ENCODE measurements at places on chromosomes 11 and 22.

DNA sequence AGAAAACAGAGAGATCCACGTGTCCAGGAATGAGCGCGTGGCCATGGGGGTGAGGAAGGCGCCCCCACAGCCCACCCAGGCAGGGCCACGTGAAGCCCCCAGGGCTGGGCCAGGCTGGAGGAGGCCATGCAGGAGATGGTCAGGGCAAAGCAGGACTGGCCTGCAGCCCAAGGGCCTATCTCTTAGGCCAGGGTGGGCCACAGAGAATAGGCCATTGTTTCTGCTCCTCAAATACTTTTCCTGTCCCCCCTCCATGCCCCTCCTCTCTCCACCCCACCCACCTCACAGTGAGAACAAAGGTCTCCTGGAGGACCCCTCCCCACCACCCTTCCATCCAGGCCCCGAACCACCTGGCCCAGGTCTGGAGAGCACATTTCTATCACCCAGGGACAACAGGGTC is 8.3 kb upstream of the CDC42EP1 start:
- DNase-seq, result no peak

DNA sequence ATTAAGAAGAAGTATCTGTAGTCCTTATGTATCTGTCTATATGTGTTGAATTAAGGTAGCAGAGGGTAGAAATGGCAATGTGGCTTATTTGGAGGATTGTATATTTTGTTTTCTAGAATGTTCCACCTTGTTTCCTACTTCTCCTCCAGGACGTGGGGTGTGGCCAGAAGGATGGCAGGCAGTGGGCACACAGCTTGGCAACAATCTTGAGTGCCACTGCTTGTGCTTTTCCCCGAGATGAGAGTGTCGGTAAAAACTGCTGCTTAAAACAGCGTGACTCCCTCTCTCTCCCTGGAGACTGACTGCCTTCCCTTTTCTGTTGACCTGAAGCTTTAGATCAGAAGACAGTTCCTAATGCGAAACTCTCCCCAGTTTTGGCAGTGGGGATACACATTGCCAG is 61.2 kb downstream of the FAT3 start:
- no peak for DNase-seq

DNA sequence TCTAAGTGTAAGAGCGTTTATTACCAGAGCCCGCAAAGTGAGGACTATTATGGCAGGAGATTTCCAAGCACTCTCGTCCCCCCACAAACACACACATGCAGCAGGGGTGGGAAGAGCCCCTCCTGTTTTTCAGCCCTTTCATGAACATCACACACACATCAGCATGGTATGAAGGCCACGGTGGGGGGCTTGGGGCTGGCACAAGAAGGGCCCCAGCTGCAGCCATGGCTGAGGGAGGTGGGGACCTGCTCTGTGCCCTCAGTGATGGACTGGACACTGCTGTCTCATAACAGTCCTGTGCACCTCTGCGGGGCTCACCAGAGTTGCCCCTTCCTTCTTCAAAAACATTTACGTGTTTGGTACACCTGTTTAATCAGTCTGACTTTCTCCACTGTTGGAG is 650.7 kb downstream of the BRD1 start:
- no peak for DNase-seq

GRCh38 chr11:17714356-17714854 is 5.0 kb upstream of the MYOD1 start:
- DNase-seq, result no peak

- peak; percentile 69 for DNase-seq
Measured at GRCh38 chr22:45608763-45609180, 62.9 kb upstream of the ATXN10 start.

GRCh38 chr22:24156913-24157821 is 24.1 kb upstream of the SUSD2 start:
- peak; percentile 86 for DNase-seq

GRCh38 chr11:128697645-128698174 is 3.8 kb downstream of the FLI1 start:
- DNase-seq, result no peak

DNA sequence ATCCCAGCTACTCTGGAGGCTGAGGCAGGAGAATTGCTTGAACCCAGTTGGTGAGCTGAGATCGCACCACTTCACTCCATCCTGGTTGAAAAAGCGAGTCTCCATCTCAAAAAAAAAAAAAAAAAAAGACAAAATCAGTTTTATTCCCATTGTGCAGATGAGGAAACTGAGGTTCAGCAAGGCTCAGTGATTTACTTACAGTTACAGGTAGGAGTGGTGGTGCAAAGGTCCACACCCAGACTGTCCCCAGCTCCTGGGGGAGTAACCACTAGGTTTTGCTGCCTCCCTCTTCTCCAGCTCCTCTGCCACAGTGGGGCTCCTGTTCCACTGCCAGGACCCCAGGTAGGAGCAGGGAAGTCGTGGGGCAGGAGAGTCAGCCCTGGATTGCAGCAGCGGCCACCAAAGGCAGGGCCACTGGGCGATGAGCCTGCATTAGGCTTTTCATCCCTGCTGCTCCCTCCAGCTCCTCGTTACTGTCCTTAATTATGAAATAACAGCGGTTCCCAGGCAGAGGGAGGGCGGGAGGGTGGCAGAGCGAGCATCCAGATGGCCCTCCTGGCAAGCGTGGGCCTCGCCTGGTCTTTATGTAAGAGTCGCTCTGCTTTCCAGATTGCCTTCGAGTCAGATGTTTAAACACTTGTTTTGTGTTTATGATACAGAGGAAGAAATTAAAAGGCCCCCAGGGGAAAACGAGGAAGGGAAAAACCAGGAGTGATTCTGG is 15.5 kb upstream of the RASD2 start:
- no peak for DNase-seq

DNA sequence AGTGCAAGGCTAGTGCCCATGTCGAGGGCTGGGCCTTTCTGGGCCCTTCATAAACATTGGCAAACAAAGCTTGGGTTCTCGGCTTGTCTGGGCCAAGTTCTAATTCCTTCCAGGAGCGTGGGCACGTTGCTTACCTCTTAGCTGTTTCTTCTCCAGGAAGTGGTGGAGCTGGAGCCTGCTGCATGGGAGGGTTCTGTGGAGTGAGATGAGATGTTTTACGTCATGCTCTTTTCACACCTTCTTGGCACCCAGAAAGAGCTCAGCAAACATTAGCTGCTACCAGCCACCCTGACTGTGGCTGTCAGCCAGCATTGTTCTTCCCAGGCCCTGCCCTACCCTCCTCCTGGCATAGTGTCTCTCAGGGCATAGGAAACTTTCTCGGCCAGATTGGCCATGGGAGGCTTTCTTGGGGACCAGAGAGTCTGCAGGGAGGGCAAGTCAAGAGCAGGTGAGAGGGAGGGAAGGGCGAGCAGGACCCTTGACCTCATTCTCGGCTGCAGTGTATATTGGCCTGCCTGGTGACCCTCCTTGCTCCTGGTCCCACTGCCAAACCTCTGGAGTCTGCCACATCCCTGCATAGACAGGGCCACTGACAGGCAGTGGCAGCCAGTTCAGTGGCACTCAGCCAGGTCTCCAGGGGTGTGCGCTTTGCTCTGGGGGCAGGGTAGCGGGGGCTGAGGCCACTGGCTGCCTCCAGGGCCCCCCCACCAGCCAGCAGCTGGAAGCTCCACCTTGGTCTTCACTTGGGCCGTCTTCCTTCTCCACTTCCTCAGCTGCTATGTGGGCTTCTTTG is 98.8 kb downstream of the BCR start:
- DNase-seq, result no peak

DNA sequence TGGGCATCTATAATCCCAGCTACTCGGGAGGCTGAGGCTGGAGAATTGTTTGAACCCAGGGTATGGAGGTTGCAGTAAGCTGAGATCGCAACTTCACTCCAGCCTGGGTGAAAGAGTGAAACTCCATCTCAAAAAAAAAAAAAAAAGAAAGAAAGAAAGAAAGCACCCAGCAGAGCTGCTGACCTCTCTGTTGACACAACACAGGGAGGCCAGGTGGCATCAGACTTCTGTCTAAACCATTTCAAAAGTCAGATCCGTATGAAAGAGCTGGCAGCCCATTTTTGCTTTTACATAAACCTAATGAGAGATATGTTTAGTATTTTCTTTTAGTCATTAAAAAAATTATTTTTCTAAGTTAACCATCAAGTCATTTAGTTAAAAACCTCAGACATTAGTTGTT is 64.4 kb upstream of the RRM1 start:
- DNase-seq, result no peak

GRCh38 chr11:64482588-64482987 is 108.4 kb upstream of the SLC22A12 start:
- DNase-seq, result no peak

GRCh38 chr11:58617976-58618557 is 4.4 kb upstream of the CNTF start:
- DNase-seq, result no peak

- DNase-seq, result no peak
Measured at GRCh38 chr11:100573911-100574513, 113.1 kb upstream of the ARHGAP42 start.

- no peak for DNase-seq
Measured at GRCh38 chr11:118909619-118910308, 16.0 kb downstream of the BCL9L start.

DNA sequence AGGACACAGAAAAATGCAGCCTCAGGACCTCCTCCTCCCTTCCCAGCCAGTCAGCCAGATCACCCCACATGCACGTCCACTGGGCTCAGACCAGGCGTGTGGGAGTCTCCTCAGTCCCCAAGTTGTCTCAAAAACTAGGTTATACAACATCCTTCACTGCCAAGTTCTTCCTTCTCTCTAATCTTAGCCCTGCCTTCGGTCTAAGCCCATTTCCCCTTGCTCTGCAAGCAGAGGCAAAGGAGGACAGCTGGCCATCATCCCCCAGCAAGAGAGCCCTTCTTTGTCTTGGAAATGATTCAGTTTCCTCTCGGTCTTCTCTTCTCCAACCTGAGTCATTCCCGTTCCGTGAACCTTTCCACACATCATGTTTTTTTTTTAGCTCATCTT is 14.0 kb upstream of the NRGN start:
- DNase-seq, result no peak

DNA sequence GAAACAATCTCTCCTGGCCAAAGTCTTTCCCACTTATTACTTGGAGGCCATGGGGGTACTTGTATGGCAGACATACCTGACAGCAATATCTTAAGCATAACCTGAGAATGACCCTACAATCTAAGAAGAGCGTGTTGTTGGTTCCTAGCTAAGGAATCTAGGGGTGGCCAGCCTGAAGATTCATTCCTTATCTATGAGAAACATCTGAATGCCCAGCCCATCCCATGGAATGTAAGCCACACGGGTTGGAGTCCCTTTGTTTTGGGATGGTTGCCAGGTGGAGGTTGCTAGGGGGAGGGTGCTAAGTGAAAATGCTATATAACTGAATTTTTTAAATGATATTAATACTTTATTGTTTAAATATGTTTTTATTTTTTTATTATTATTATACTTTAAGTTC is 725.0 kb downstream of the ETS1 start:
- peak; percentile 6 for DNase-seq

DNA sequence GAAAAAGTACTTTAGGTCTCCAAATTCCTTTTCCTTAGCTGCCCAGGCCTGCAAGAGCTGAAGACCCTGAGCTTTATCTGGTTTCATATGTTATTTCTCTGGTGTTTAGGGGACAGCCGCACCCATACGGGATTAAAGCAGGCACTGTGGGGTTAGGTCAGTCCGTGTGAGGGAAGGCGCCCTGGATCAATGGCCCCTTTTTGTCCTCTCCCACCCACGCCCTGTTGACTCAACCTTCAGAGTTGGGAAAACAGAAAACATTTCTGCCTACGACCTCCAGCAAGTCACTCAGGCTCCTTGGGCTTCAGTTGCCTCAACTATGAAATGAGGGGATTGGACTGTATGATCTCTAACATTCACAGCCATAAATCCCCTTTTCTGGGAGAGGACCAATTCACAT is 55.2 kb upstream of the BARX2 start:
- DNase-seq, result peak; percentile 89

DNA sequence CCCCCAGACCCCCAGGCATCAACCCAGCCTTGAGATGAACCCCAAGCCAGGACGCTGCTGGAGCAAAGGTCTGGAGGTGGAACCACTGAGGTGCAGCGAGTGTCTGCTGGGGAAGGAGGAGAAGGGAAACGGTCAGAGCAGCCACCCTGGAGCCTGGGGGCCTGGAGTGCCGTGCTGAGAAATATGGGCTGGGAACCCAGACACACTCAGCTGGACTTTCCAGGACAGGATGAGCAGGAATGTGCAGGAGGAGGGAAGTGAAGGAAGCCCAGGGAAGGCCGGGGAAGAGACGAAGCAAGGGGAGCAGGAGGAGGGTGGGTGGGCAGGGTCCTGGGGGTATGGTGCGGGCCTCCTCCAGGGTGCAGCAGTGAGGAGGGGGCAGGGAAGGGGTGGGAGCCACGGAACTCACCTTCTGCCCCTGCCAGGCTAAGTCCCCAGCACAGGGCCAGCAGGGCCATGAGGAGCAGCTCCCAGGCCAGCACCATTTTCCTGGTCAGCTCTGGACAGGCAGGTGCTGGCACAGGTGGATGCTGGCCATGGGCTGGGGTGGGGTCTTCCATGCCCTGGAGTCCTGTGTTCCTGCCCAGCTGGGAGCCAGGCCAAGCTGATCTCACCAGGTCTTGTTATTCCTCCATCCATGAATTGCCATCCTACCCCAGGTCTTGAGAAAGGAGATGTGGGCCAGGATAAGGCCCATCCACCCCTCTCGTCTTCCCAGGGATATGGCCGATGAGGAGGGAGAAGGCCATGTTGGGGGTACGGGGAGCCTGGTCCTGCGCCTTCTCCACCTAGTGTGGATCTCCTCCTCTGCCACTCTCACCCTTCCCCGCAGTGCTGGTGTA is 40.0 kb downstream of the CSF2RB start:
- no peak for DNase-seq

DNA sequence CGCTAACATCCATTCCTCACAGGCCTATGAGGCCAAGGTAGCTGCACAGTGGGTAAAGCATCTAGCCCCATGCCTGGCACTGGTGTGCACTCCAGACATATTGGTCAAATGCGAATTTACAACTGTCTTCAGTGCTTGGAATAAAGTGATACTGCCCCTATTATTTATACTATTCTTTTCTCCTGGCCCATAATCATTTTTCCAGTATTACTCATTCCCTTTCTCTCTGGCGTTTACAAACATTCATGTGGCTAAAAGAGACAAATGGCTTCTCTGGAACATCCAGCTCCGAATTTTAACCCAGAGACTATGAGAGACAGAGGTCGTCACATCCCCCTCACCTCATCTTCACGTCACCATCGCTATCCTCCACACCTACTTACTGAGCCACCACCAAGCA is 87.2 kb upstream of the PITPNB start:
- no peak for DNase-seq

GRCh38 chr22:29328566-29329500 is 13.3 kb upstream of the RASL10A start:
- DNase-seq, result no peak

All from SW480 (cell line).